NCI-H446 treated with DMSO at 0.1 percent for 48 hours (cell line): ENCODE measurements at places on chromosomes 16 and 17.

DNA sequence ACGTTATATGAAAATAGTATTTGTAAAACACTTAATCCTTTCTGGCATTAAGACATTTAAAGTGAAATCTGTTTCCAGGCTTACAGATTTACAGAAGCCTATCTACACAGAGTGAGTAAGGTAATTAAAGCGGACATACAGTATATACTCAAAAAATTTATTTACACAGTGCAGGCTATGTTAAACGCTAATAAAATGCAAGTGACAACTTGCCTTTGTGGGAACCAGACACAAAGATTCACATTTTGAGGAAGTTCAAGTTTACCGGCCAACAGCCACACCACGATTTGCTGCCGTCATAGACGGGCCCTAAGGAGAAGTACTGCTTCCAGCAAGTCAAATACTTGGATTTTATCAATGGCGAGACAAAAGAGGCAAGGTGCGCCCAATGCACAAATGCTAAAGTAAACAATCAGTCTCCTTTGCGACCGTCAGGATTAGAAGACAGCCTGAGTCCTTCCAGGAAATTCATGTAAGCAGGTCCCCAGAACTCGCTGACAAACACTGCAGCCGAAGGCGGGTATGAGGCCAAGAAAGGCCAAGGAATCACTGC, 801 bp downstream of the VPS35 start:
- no peak for DNase-seq

DNA sequence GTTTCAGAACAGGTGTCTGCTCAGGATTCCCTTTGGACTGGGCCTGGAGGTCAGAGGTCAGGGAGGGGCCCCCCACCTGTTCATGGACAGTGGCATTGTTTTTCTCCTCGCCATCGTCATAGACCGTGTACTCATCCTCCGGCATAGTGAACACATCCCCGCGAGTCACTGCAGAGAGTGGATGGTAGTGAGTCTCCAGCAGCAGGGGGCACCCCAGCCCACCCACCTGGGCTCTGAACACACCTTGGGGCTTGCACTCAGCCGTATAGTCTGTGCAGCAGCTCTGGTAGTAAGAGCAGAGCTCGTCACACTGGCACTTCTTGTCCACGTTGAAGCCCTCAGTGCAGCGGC, 448 bp downstream of the VTN start:
- no peak for DNase-seq

GRCh38 chr16:49588729-49589384, 215.3 kb downstream of the C16orf78 start:
- DNase-seq, result no peak

GRCh38 chr17:10119203-10120108, 79.0 kb downstream of the GAS7 start:
- DNase-seq, result no peak

- no peak for DNase-seq
These were observed 14.5 kb downstream of the GRB2 start for GRCh38 chr17:75390982-75391381.
